Stimulated activated CD4-positive, alpha-beta T cell treated with anti-CD3 and anti-CD28 coated beads, TNF-alpha, amount 100 ng/mL, for 4 hours (primary cell): ENCODE measurements at places on chromosomes 12 and 14.

DNA sequence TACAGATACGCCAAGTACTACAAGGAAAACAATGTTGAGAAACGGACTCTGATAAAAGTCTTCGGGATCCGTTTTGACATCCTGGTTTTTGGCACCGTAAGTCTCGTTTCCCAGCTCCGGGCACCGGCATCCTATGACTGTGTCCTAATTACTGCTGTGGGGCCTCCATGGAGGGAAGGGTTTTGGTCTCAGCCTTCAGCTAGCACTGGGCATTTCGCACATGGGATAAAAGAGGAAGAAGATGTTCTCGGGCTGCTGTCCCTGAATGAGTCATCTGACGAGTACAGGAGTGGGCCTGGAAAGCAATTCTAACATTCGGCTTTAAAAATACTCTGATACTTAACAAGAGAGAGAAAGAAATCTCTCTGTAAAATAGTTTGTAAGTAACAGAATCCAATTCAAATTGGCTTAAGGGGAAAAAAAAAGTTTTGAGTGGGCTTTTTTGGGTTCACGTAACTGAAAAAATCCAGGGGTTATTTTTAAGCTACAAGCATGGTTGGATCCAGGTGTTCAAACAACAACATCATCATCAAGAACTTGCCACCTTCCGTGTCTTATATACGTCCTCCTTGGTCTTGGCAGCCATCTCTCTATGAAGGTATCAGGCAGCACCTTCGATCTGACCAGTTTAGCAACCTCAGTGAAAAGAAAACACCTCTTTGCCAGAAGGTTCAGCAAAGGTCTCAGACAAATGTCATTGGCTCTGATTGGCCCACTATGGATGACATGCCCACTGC lies 34.4 kb upstream of the P2RX4 start:
- no peak for DNase-seq

- no peak for DNase-seq
These were observed 119.1 kb downstream of the PHETA1 start for GRCh38 chr12:111249757-111250156.

DNA sequence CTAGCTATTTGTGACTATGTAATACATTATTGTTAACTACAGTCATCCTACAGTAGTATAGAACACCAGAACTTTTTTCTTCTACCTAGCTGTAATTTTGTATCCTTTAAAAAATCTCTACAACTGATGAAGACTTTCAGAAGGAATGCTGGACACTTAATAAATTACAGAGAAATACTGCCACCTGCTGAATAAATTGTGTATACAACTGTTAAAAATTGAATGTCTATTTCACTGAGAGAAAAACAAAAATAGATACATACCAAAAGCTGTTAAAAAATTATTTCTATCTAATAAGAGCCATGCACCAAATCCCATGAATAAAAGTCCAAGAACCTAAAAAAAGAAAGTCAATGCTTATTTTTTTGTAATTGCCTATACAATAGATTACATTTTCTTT lies 6.6 kb downstream of the TSPAN19 start:
- DNase-seq: no peak

DNA sequence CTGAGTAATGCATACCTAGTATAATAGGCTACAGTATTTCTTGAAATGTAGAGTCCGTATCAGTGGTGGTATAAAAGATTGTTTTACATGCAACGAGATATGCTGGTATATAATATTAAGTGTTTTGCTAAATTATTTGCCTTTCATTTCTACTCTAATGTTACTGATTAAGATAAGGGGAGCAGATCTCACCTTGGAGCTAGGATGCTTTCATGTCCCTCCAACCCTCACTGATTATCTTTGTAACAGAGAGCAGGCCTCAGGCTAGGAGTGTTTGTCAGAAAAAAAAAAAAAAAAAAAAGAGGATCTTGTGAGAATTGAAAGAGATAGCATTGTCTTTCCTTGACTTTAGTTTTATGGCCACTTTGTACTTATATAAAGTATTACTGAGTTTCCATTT lies 92.6 kb downstream of the PDE3A start:
- no peak for DNase-seq

DNA sequence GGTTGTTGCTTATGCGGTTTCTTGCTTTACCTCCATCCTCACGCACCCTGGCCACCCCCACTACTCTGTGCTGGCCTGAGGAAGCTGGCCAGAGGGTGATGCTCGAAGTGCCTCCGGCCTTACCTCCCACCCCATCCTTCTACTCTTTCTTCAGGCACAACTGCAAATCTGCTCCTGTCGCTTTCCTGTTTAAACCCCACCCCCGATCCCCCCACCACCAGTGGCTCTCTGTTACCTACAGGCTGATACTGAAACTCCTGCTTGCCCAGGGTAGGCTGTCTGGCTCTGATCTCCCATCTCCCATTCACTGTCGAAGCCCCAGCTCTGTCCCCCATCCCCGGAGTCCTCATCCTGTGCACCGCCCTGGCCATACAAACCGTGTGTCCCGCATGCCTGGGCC lies 111.5 kb downstream of the PRMT8 start:
- no peak for DNase-seq

DNA sequence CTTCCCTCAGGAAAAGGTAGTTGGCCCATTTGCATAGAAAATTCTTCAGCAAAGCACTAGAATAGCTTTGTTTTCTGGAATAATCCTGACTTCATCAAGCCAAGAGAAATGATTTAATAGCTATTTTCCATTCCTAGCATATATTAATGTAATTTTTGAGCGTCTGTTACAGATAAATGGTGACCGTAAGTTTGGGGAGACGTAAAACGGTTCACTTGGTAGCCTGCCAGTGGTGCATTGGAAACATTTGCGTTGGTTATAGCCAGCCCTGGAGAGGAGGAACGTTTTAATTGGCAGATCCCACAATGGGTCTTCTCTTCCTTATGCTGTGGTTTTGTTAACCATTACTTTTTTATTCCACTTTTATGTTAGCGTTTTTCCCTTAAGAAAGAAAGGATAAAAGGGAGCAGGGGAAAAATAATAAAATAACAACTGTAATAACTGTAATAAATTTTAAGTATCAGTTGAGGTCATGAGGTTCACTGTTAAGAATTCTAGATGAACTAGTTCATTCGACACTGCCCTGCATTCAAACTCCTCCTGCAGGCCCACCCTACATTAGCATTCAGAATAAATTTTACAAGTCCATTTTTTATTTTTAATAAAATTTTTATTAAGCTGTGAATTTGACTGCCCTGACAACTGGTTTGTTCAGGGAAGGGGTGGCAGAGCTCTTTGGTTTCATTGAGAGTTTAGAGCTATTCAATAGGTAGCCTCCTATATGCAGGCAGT lies 300.7 kb downstream of the ERC1 start:
- no peak for DNase-seq

- DNase-seq: no peak
These were observed 12.5 kb downstream of the TAMALIN start for GRCh38 chr12:52019113-52019770.

GRCh38 chr14:54420478-54421142 lies 20.6 kb downstream of the CNIH1 start:
- DNase-seq: no peak

GRCh38 chr14:91911474-91912032 lies 35.9 kb downstream of the FBLN5 start:
- DNase-seq: no peak

GRCh38 chr14:75247286-75247922 lies 31.2 kb upstream of the FOS start:
- DNase-seq: peak; percentile 49

GRCh38 chr12:96824838-96825236 lies 82.2 kb upstream of the NEDD1 start:
- no peak for DNase-seq

DNA sequence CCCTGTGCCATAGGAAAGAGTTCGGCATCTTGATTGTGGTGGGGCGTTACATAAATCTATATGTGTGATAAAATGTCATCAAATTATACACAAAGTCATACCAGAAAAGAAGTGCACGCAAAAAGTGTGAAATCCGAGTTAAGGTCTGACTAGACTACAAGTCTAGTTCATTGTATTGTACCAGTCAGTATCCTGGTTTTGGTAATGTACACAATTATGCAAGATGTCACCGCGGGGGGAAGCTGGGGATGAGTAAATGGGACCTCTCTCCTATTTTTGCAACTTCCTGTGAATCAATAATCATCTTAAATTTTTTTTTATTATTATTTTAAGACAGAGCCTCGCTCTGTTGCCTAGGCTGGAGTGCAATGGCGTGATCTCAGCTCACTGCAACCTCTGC lies 43.2 kb upstream of the BCL11B start:
- no peak for DNase-seq

DNA sequence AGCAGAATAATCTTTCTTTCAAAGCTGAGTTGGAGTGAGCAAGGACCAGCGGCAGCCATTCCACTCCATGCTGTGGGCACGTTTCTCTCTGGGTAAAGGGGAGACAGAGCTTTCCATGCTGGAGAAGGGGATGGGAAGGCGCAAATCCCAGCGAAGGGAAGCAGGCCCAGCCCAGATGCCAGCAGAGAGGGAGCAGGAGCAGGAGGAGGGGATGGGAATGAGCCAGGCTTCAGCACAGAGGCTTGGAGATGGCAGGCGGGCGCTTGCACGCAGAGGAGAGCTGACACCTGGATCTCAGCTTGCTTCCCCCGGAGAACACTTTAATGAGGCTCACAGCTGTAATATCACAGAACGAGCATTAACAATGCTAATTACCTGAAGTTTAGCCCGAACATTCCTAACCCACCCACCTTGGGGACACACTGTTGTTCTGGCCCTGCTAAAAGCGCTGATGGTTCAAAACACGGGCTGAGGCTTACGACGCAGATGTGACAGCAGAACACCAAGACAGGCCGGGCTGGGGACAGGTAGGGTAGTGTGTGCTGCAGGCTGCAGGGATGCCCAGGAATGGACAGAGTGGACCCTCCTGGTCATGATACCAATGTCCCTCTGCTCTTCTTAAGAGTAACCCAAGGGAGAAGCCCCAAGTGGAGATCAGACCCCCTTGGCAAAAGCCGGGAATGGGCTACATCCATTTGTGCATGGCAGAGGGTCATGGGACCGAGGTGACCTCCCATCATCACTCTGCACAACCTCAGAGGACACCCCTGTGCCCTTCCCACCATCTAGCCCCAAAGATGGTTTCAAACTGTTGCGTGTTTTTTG lies 288.6 kb downstream of the DPF3 start:
- no peak for DNase-seq
